ENCODE measurements at places on chromosomes 1 and 21.

- DNase-seq, result no peak
Measured at GRCh38 chr1:230144758-230145504, 77.9 kb downstream of the GALNT2 start.

- DNase-seq, result no peak
Measured at GRCh38 chr1:54408147-54409066, 2.2 kb upstream of the SSBP3 start.

- no peak for DNase-seq
Measured at GRCh38 chr1:75616436-75617433, 5.8 kb upstream of the SLC44A5 start.

- peak; percentile 56 for DNase-seq
Measured at GRCh38 chr21:38982096-38982495, 176.4 kb downstream of the ETS2 start.

- DNase-seq, result no peak
Measured at GRCh38 chr1:26125382-26125781, 13.8 kb downstream of the PDIK1L start.

GRCh38 chr1:208510192-208510952 is 266.2 kb upstream of the PLXNA2 start:
- no peak for DNase-seq

DNA sequence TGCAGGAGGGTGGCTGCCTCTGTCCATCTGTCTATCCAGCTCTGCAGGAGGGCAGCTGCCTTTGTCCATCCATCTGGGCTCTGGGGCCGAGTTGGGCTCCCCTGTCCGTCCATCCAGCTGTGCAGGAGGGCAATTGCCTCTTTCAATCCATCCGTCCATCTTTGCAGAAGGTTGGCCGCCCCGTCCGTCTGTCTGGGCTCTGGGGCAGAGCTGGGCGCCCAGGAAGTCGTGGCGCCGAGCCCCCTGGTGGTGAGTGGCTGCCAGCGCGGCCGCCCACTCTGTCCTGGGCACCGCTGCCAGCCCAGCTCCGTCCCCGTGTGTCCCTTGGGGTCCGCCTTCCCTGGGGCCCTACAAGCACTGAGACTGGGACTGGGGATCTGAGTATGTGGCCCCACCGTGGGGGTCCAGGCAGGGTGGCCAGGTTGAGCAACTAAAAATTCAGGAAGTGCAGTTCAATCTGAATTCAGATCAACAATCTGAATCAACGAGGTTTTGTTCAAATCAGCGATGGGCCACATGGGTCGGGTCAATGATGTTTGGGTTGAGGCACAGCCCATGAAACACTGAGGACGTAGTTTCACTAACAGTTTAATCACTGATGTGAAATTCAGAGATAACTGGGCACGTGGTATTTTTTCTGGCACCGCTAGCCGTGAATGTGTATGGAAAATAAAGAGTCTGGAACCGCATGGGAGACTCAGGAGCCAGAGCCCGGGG is 99.1 kb upstream of the ACTRT2 start:
- no peak for DNase-seq

- peak; percentile 70 for DNase-seq
Measured at GRCh38 chr1:156608036-156608674, 6.9 kb upstream of the GPATCH4 start.

DNA sequence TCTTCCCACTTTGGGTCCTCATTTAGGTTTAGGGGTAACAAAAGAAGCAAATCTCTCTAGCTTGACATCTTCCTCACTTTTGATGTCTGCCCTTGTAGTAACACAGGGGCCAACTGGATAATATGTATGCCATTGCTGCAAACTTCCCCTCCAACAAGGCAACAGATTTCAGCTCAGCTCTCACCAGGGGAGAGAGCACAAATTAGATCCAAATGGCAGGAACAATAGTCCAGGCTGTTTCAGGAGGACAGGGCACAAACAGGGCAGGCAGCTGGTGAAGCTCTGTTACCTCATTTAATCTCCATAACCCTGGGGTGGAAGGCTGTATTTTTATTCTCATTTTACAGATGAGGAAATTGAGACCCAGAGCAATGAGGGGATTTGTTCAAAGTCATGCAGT is 4.3 kb upstream of the PIK3R3 start:
- no peak for DNase-seq

GRCh38 chr1:245645406-245645805 is 490.6 kb downstream of the KIF26B start:
- no peak for DNase-seq

GRCh38 chr1:62481681-62482080 is 44.8 kb downstream of the USP1 start:
- no peak for DNase-seq

DNA sequence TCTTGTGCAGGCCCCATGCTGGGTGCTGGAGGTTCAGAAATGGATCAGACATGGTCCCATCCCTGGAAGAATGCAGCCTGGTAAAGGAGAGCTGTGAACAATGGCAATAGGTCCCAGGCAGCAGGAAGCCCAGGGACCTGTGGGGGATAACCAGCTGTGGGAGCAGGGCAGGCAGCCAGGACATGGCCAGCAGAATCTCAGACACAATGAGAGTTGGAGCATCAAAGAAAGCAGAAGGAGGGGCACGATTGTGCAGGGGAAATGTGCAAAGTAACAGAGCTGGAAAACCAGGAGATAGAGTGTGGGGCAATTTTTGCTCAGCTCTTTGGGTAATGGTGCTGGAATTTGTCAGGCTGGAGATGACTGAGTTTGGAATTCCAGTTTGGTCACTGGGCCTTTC is 44.3 kb downstream of the C8B start:
- peak; percentile 19 for DNase-seq

- DNase-seq, result peak; percentile 41
Measured at GRCh38 chr1:17661546-17662157, 93.5 kb upstream of the ACTL8 start.

GRCh38 chr1:2628191-2628932 is 4.5 kb downstream of the MMEL1 start:
- DNase-seq, result no peak

GRCh38 chr1:16398371-16398953 is 31.4 kb downstream of the SZRD1 start:
- DNase-seq, result no peak

DNA sequence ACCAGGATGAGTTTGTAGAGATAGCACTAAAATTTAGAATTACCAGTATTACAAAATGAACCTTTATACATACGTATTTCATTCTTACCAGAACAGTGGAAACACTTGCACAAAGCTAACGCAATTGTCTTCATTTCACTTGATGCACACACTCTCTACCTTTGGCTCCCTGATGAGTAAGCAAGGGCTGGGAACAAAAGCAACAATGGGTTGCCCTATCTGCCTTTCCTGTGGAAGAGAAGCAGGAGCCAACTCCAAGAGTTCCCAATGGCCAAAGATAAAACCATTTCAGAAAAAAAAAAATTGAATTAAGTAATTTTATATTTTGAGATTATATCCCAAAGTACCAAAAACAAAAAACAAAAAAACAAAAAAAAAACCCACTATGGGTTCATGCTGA is 344.1 kb upstream of the GREM2 start:
- DNase-seq, result no peak

DNA sequence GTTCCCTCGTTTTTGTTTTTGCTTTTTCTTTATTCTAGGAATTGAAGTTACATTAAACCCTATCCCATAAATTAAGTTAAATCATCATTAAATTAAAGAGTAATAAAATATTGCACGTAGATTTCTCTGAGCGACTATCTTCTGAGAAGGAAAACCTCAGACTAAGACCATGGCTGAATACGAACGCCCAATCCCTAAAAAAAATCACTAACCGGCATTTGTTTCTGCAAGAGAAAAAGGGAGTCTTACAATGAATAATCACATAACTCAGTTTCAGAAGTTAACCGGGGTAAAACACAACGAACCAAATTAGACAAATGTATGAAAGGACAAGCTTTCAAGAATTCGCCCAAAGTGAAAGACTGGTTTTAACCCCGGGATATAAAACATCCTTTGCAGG is 1.3 kb downstream of the PIK3R3 start:
- DNase-seq, result no peak

DNA sequence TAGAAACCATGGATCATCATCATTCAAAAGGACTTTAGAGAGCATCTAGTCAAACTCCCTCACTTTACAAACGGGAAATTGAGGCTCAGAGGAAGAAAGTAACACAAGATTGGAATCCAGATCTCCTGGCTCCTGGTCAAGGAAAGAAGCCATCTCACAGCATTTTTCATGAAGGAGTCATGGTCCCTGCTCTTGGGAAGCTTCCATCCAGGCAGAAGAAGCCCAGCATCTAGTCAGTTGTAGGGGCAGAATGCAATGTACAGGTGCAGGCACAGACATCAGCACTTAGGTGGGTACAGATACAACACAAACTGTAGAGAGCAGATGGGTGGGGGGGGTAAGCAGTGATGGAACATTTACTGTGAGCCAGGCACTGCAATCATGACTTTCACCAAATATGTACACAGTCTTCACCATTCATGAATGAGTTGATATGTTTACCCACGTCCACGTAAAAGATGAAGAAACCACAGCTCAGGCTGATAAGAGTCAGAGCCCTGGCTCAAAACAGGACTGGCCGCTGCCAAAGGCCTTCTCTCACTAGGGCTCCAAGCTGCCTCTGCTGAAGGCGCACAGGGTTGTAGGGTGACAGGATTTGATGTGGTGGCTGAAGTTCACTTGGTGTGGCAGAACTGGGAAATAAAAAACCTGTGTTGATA is 44.0 kb downstream of the OPTC start:
- DNase-seq, result peak; percentile 73

DNA sequence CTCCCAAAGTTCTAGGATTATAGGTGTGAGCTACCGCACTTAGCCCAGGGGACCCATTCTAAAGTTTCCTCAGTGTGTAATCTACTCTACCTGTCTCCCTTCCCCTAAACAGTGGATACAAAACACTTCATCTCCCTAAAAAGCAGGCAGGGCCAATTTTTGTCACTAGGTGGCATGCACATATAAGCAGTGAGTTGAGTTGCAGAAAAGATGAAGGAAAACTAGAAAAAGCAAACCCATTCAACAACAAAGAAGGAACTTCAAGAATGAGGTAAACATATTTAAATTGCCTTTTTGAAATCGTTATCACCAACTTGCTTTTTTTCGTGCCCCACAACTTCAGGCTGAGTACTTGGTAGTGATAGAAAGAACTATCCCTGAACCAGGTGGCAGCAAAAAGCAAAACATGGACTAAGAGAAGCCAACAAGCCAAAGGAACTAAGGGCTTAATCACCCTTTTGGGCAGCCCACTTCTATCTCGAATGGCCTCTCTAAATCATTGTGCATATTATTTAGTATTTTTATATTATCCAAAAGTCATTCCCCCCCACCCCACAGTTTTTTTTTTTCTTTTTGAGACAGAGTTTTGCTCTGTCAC is 19.7 kb upstream of the ALDH9A1 start:
- DNase-seq, result peak; percentile 69

DNA sequence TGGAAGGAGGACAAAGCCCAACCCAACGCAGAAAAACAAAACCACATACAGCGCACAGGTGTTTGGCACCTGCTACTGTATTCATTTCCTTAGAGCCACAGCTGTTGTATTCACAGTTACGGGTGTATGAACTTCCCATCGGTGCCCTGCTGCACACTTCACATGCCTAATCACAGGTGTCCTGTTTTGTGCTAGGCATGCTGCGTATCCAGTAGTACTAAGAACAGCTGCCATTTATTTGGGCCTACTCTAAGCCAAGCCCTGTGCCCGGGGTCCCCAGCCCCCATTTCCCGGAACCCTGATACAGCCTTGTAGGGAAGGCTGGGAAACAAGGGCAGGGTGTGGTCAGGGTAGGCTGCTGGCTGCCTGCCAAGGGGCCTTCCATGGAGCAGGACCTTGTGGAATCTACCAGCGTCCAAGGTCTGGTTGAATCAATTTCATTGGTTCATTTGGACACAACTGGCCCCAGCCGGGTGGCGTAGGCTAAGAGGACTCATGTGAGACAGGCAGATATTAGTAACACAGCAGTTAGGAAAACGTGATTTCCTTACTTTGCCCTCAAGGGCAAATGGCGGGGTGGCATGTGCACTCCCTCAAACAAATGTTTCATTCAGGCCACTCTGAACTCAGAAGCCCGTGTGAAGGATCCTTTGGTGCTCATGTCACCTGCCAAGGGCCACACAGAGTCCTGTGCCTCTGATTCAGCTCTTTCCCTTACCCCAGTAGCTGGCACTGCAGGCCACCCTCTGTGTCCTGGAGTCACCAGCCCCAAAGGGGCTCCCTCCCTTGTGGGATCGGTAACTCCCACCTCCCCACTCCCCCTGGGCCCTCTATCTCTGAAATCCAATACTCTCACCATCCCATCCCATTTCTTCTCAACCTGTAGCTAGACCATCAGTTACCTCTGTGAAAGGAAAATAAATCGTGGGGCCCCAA is 986 bp upstream of the RNF186 start:
- DNase-seq, result peak; percentile 77

DNA sequence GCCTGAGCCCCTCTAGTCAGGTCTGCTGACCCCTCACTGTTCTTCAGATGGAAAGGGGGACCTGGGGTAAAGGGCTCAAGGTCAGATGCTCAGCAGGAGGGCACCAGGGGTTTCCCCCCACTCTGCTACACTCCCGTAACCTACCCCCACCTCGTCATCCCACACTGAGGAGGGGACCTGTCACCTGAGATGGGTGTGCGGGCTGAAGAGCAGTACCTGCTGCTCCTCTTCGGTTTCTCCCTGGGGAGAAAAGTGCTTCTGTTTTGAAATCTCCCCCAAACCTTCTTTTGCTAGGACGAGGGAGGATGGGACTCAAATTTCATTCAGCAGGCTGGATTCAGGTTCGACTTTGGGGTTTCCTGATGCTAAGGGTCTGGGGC is 65.2 kb downstream of the SYT2 start:
- no peak for DNase-seq

DNA sequence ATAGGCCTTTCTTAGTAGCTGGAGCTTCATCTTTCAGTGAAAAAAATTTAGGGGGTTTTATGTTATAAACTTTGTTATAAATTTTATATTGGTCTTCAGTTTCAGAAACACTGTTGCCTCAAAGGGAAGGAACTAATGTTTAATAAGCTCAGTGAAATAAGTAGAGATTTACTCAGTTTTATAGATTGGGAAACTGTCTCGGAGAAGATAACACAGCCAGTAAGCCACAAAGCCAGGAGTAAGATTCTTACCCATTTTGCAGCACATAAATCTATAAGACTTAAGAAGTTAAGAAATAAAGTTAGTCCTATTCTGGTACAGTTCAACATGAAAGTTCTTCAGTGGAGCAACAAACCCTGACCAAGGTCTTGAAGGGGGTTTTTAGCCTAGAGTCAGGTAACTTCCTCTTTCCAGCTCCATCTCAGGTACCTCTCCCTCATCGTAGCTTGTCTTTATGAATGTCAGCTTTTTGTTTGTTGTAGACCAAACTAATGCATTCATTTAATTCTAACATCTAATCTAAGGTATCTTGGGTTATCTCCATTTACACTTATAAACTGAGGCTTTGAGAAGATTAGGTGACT is 3.3 kb downstream of the KPNA6 start:
- DNase-seq, result no peak

- no peak for DNase-seq
Measured at GRCh38 chr1:78420181-78420580, 70.6 kb upstream of the PTGFR start.

DNA sequence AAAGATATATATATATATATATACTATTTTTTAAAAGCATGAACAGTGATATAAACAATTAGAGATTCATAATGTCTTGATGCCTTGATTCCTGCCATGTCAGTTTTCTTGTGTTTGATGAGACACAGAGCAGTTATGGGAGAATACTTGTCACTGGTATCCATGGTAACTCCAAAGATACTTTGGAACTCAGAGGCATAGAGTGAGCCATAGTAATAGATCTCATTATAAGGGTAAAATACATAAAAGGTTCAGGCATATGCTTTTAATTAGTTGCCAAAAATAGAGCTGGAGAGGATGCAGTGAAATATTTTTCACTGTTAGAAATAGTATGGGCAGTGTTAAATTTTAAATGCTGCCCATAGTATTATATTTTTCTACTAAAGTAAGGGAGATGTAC is 134.1 kb downstream of the SYT14 start:
- DNase-seq, result no peak

- DNase-seq, result no peak
Measured at GRCh38 chr21:28445141-28445830, 547.4 kb downstream of the LTN1 start.

Data from HepG2 (cell line).